ENCODE measurements at places on chromosomes 3 and 15. TPM values are rescaled to one million over a fixed set of nuclear protein-coding genes. Genes with fewer than 3 reads are reported as not detected.

Gene MYO5C
- total RNA-seq, result 2.2 TPM

Gene LSAMP
- not detected for total RNA-seq

Gene IL1RAP
- 4.0 TPM for total RNA-seq

Gene MST1R
- 0.61 TPM for total RNA-seq

Gene PRR20G
- total RNA-seq, result not detected

Gene ZBED2
- not detected for total RNA-seq

Gene CFAP44
- 2.2 TPM for total RNA-seq

Gene CELF6
- 0.13 TPM for total RNA-seq

Gene TMEM108
- 6.5 TPM for total RNA-seq

Gene DZIP1L
- 1.8 TPM for total RNA-seq

GRCh38 chr15:68427963-68428362, 4.0 kb downstream of the ITGA11 start:
- no peak for DNase-seq

DNA sequence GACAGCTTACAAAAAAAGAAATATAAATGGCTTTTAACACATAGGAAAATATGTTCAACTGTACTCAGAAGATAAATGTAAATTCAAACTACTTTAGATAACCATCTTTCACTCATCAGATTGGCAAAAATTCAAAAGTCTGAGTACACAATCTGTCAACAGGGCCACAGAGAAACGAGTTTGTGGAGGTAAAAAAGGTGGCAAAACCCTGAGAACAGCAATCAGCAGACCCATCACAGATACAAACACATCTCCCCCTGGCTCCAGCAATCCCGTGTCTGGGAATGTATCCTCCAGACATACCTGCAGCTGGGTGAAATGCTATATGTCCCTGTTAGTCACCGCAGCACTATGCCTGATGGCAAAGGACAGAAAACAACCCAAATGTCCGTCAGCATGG, 149.5 kb downstream of the OSBPL10 start:
- no peak for DNase-seq

DNA sequence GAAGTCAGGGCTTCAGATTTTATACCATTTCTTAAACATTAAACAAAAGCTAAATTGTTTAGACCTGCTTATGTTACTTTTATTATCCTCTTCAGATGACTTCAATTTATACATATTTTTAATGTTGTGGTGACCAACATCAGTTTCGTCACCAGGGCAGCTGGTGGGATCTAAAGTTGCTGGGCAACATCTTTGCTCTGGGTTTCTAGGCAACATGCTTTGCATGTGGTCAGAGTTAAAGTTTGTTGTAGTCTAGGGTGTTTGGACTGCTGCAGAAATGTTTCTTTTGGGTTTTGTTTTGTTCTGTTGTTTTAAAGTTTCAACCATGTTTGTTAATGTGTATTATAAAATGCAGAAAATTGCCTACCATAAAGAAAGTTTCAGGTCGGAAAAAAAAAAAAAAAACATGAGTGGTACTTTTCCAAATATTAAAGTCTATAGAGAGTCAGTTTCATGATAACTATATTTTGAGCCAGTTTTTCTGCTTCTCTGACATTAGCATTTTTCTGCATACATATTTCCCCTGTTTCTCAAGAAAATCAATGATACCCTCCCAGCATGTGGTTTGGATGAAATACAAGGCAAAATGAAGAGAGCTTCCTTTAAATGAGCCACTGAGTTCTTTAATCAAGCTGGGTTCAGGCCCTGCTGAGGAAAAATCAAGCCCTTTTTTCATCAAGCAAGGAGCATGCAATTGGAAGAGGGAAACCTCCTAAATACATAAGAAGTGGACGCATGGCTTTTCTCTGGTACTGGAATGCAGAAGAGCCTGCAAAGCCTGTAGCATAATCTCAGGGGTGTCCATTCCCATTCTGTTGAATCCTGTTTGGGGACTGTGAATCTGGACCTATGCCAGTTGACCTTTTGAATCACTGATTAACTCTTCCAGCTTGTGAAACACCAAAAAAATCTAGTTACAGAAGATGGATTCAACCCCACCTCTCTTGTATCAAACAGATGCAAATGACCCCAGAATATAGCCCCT, 35.0 kb upstream of the VGLL3 start:
- no peak for DNase-seq

DNA sequence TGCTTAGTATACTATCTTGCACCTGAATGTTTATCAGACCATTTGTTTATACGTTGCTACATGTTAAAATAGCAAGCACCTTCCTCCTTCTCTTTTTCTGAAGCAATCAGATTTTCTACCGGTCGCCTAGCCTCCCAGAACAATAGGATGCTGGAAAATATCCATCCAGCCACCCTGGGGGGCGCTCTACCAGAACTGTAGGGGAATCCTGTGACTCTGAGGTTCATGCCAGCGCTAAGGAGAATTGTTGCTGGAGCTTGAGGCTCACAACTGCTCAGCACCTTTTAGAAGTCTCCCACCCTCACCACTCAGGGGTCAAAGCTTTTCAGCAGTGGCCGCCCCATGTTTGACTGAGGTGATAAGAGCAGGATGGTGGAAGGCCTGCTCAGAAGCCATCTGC, 27.5 kb downstream of the SQOR start:
- no peak for DNase-seq

GRCh38 chr3:146222204-146223046, 28.5 kb downstream of the PLSCR4 start:
- DNase-seq, result no peak

DNA sequence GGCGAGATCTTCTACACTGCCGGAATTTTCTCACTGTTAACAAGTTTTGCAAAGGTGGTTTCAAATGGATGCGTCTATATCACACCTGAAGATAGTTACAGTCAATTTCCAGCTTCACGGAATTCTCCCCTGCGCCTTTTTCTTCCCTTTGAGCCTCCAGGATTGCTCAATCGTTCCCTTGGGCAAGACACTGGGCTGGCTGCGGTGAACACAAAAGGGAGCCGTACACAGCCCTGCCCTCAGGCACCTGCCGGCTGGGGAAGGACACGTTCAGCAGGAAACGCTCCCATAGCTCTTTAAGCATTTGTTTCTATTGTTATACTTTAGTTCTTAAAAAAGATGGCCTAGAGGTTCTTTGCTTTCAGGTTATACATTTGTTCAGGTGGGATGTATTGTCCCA, 85.7 kb downstream of the C3orf70 start:
- DNase-seq, result no peak

DNA sequence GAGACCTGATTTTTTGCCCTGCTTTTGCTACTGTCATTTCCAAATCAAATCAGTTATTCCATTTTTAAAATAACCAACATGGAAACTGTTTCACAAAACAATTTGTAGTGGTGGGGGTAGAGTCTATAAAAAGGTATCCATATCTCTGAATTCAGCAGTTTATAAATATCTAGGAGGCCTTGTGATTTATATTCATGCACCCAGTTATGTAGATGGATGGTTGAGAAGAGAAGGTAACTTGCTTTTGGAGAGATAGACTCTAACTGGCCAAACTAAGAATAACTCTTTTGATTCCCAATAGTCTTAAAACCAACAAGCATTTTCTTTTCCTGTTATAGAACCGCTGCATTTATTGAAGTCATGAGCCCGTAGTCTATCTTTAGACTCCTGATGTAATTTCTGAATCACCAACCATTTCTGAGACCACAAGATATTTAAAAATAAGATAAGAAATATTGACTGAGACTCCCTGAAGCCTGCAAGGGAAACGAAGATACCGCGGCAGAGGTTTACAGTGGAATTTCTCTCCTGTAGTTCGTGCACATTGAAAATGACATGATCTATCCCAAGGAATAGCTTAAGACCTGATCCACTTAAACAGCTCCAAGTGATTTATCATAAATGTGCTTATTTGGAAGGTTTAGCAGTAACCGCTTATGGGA, 68.5 kb downstream of the SAMMSON start:
- DNase-seq, result no peak

DNA sequence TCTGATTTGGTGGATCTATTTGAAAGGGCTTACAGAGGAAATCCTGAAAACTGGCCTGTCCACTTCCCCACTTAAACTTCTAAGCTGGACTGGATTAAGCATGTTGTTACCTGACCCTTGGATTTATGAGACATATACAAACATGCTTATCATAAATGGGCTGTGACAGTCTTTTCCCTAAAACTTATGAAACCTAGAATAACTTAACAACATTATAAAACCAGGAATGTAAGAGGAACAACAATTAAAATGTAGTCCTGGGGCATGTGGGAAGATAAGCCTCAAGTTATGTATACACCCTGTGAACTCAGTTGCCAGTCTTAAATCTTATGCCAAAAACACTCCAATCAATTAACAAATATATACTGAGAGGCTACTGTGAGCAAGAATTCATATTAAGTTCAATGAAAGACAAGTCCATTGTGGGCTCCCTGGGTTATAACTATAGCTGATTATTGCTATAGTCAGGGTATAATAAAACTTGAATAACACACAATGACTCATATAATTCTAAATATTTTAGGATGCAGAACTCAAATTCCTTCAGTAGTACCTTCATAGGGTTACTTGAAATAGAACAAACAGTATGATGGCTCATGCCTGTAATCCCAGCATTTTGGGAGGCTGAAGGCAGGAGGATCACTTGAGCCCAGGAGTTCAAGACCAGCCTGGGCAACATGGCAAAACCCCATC, 87.2 kb upstream of the PPIB start:
- no peak for DNase-seq

- DNase-seq, result no peak
These were observed 48.1 kb downstream of the RAB11A start for GRCh38 chr15:65917407-65917756.

DNA sequence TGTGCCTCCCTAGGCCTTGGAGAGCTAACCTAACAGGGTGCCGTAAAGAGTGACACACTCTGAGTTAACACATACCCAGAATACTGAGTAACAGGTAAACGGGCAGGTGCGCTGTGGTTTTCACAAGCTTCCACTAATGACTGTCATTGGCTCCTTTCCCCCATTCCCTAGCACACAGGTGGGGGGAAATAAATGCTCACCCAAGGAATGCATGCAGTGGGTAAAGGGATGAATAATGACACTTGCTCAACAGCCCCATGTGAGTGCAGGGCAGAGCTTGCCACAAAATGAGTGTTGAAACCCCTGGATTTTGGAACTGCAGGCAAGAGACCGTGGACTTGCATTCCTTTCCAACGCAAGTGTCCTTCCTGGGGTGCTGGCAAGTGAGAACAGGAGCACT, 57.6 kb downstream of the ADAMTS17 start:
- DNase-seq, result no peak

- DNase-seq, result no peak
These were observed 84.6 kb upstream of the DPH6 start for GRCh38 chr15:35630532-35630931.

- no peak for DNase-seq
These were observed 40.6 kb downstream of the PRICKLE2 start for GRCh38 chr3:64184621-64185020.

GRCh38 chr3:98577178-98577895, 16.1 kb downstream of the CPOX start:
- no peak for DNase-seq

GRCh38 chr3:140399871-140400270, 278.0 kb upstream of the TRIM42 start:
- no peak for DNase-seq

GRCh38 chr3:65762235-65762580, 276.5 kb downstream of the MAGI1 start:
- DNase-seq, result no peak

GRCh38 chr3:56976651-56977560, 83.6 kb upstream of the SPATA12 start:
- DNase-seq, result no peak

- no peak for DNase-seq
These were observed 278.2 kb downstream of the CTNNB1 start for GRCh38 chr3:41477399-41478014.

- DNase-seq, result no peak
These were observed 534.0 kb upstream of the NAALADL2 start for GRCh38 chr3:174325171-174325570.

DNA sequence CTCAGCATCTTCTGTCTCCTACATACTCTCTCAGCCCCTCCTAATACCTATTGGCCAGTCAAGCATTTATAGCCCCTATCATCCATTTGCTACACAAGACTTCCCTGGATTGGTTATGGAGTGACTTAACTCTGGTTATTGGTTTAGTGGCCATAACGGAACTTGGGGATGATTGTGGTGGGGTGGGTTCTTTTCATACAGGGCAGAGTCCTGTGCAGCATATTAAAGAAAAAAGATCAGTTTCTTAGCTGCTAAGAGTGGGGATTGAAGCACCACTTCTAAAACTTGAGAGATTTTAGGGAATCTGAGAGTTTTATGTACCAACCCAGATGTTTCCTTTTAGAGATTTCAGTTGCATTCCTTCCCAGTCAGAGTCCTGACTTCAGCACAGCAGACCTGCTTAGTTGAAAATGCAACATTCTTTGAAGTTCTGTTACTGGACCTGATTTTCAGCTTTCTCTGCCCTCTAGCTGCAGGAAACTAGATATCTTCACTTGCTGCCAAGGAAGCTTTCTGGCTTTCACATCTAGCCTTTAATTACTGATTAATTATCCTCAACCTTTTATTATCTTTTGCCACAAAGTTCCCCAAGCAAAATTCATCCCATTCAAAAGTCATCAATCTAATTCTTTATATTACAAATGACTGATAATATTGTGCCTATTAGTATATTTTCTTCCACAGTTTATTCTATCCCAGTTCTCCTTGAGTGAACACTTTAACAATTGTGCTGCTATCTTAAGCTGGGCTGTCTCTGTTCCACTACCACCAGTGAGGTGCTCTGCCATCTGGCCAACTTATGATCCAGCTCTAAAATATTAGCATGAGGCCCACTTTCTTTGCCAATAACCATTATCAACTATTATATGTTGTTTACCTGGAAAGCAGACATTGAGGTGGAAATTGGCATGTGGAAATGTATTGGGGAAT, 906.0 kb upstream of the ALCAM start:
- DNase-seq, result no peak

DNA sequence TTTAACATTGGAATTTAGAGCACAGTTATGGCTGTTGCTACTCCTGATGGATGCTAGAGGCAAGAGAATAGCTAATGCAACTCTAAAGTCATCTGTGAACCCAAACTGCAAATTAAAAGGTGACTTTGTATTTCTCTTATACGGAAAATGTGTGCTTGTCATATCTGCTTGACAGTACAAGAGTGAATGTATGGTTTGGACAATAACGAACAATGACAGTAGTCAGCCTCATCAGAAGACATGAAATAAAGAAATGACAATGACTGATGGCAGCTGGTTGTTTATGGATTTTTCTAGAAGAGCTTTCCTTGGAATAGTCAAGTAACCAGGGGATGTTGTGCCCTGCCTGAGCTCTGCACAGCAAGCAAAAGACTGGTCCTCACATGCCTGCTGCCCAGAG, 168.8 kb upstream of the FEZF2 start:
- DNase-seq, result no peak
